ENCODE measurements at places on chromosomes 7 and 10. TPM values are rescaled to one million over a fixed set of nuclear protein-coding genes. Genes with fewer than 3 reads are reported as not detected.
A peak's percentile ranks its signal among the peaks of the same experiment; 100 is the strongest.

Gene PGAM2
- total RNA-seq = not detected

- no peak for DNase-seq
Measured at GRCh38 chr7:107700570-107700969, 39.9 kb downstream of the SLC26A4 start.

Gene NODAL
- not detected for total RNA-seq

DNA sequence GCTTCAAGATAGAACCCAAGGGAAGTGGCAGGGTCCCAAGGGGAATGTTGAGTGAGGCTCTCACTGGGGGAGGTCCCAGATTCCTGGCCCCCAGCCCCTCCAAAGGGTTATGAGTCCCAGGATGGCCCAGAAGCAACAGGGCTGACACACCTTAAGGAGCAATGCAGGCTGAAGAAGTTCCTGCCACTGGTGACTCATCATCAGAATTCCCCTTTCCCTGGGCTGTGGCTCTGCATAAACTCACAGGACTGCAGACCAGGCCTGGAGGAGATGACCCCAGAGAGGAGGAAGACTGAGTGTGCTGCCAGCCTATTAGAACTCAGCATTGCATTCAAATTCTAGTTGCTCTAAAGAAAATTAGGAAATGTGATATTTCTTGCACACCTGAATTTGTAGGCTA, 126.7 kb downstream of the DPP6 start:
- no peak for DNase-seq

DNA sequence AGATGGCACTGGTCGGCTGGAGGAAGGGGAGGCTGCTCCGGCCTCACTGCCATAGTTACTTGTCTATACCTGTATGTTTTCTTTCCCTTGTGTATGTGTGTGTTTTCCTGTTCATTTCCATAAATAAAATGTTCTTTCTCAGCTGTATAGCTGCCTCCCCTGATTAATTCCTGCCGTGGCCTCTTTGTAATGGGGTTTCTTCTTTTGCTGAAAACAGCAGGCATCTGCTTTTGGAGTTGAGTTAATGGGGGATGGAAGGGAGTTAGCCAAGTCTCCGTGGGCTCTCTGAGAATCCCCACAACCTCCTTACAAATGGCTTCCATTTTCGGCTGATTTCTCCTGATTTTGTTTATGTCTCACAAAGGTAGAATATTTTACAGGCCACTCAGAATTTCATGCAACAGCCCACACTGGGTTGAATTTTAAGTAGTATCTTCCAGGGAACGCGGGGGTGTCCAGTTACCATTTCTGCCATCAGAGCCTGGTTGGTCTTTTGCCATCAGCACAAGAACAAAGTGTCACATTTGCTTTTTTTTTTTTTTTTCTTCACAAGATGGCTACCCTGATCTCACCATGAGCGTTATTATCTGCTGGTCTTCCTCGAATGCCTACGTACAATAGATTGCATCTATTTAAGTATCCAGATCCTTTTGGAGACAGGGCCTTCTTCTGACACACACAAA, 88.1 kb upstream of the NRP1 start:
- DNase-seq = no peak

DNA sequence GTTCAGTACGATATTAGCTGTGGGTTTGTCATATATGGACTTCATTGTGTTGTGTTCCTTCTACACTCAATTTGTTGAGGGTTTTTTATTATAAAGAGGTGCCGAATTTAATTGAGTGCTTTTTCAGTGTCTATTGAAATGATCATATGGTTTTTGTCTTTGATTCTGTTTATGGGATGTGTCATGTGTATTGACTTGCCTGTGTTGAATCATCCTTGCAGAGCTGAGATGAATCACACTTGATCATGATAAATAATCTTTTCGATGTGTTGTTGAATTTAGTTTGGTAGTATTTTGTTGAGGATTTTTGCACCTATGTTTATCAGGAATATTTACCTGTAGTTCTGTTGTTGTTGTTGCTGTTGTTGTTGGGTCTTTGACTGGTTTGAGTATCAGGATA, 39.8 kb downstream of the ATOH7 start:
- DNase-seq = no peak

Gene UBTD1
- total RNA-seq = 21.6 TPM

DNA sequence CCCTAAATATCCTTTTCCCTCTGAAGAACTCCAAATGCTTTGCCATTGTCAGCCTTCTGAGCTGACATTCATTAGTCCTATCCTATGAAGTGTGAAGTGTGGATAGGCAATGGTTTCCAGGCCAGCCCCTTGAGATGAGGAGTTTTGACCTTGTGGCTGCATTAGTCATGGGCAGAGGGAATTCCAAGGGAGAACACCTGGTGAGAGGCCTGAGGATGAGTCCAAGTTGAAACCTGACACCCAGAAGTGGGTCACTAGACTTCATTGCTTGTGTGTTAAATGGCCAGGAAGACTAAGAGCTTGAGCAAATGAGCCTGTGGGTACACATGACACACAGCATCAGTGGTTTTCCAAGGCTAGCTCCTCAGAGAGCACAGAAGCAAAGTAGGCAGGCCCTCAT, 260.8 kb downstream of the SKAP2 start:
- DNase-seq = peak; percentile 83

- DNase-seq = no peak
Measured at GRCh38 chr10:3455385-3456334, 283.1 kb upstream of the PITRM1 start.

Gene TMEM139
- total RNA-seq = 14.5 TPM

Gene JCAD
- 7.3 TPM for total RNA-seq

- DNase-seq = peak; percentile 78
Measured at GRCh38 chr10:114638821-114639625, 19.1 kb downstream of the ABLIM1 start.

Gene GBX1
- not detected for total RNA-seq

DNA sequence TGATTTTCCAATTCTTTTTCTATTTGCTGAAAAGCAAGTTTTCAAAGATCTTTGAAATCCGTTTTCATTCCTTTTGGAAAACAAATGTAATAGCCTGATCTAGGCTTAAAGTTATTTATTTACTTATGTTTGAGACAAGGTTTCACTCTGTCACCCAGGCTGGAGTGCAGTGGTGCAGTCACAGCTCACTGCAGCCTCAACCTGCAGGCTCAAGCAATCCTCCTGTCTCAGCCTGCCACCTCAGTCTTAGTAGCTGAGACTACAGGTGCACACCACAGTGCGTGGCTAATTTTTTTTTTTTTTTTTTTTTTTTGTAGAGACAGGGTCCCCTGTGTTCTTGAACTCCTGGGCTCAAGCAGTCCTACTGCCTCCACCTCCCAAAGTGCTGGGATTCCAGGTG, 4.6 kb downstream of the ST7 start:
- DNase-seq = no peak

Gene MKRN1
- total RNA-seq = 40.0 TPM

Gene HTR5A
- not detected for total RNA-seq

DNA sequence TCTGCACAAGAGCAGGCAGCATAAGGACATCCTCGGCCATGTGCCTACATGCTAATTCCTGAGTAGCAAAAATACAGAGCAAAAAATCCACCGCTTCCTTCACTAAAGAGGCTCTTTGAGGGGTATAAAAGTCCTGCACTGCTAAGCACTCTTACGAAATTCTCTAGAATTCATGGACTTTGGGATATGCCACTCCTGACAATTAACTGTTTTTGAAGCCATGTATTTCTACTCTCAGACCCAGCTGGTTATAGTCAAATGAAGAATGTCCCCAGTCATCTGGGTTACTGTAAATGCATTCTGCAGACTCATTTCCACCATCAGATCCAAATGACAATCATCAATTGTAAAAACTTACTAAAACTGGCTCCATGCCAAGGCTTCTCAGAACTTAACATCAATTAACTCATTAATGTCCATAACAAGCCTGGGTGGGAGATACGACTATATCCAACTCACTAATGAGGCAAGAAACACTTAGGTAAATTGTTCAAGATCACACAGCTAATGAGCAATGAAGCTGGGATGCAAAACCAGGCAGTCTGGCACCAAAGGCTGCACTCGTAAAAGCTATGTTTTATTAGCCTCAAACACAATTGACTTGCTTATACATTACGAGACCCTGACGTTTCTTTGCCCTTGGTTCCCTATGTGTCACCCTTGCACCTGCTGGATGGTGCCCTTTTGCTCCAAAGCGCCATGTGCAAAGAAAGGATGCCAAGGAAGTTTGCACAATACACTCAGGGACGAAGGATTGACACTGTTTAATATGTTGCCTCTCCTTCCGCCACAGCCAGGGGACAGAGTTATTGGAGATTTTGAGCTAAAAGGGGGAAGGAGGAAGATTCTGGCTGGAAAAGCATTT, 250.4 kb downstream of the ELMO1 start:
- DNase-seq = no peak

DNA sequence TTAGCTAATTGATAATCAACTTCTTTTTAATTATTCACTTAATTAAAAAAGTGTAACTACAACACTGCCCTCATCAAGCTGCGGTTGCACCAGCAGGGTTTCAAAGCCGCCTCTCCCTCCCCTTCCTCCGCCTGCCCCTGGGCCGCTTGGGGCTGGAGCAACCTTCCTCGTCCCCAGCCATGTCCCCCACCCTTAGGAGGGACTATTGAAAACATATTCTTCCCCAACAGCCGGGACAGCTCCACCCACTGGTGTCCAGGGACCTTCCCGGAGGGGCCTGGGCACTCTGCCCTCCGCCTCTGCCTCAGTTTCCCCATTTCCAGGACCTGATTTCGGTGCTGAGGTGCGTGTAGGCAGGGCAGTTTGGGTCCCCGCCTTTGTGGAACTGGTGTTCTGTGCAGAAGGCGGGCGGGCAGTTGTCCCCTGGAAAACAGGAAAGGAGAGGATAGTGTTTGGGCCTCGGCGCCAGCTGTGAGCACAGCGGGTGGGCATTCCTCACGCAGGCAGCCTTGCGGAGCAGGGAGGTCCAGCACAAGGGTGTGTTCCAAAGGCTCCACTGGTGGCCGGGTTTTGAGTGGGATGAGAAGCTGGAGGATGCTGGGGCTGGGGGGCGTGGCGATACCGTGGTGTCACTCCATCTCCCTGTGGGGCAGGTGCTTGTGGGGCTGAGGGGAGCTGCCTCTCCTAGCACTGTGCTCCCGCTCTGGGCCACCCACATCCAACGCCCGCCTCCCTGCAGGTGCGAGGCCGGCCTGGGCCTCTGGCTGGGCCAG, 15.7 kb downstream of the UNCX start:
- DNase-seq = no peak

GRCh38 chr7:65477326-65477725, 103.7 kb downstream of the ZNF92 start:
- no peak for DNase-seq

GRCh38 chr7:155581107-155581830, 34.9 kb upstream of the CNPY1 start:
- DNase-seq = no peak

Gene ZNF680
- total RNA-seq = 13.1 TPM

- DNase-seq = no peak
Measured at GRCh38 chr10:106301146-106301545, 863.4 kb downstream of the SORCS1 start.

DNA sequence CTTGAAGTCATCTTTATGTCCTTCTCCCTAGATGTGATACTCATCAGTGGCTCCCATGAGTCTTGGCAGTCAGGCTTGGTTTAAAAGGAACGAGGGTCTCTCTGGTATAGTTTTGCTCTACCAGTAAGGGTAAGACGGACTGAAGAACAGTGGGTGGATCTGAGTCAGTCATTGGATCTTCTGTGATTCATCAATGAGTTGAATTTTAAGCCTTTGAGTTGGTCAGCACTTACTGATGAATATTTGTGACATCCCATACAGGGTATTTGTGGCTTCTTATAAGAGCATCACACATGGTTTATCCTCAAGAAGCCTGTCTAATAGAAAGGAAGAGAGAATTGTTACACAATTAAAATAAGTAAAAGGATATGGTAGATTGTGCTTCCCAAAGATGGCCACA, 87.3 kb upstream of the NAMPT start:
- DNase-seq = no peak

GRCh38 chr10:116917481-116917880, 68.2 kb downstream of the ENO4 start:
- no peak for DNase-seq
